PC-9 (cell line): ENCODE measurements at places on chromosomes 1 and 21.

DNA sequence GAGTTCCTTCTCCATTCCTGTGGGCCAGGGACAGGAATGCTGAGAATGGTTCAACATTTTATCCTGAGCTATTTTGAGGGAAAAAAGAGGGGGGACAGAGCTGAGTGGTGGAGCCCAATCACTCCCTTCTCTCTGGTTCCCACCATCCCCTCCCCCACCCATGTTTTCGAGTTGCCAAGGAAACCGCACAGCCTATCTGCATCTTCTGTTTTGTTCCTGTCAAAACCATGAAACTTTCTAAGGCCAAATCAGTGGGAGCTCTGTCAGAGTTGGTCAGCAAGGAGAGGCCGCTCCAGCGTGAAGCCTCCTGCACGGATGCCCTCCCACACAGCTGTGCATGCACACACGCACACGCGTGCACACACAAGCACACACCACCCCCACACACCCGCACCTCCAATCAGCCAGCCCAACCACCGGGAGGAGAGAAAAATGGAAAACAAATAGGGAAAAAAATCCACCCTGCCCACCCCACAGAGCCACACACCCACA is 54.5 kb upstream of the ATP2B4 start:
- no peak for DNase-seq

- no peak for DNase-seq
Observed at GRCh38 chr1:234936612-234937389, 191.8 kb downstream of the TOMM20 start.

DNA sequence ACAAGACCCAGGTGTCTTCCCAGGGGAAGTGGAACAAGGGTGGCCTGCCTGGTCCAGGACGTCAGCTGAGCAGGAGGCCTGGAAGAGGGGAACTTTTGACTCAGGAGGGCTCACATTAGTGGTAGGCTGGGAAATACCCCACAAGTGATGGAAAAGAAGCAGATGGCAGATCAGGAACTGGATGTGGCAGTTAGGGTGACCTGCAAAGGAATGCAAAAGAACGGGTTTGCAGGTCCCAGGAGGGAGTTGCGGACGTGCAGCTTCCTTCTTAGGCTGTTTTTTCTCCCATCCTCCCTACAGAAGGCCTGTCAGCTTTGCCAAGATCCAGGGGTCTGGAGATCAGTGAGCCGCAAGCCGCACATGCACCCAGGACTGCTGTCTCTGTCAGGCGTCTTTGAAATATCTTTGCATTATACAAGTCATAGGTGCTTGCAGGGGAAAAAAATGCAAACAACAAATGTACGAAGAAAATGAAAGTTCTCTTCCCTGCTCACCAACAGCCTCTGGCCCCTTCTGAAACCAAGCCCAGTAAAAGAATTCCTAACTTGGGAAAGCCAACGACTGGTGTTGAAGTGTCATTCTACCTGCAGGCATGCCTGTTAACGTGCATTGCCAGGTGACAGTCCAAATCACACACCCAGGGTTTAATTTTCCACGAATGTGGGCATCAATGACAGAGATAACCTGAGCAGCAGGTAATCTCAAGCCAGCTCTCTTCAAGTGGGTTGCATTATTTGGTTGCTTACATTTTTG is 34.4 kb downstream of the NENF start:
- peak; percentile 75 for DNase-seq

- no peak for DNase-seq
Observed at GRCh38 chr21:41765973-41766882, 624 bp downstream of the RIPK4 start.

DNA sequence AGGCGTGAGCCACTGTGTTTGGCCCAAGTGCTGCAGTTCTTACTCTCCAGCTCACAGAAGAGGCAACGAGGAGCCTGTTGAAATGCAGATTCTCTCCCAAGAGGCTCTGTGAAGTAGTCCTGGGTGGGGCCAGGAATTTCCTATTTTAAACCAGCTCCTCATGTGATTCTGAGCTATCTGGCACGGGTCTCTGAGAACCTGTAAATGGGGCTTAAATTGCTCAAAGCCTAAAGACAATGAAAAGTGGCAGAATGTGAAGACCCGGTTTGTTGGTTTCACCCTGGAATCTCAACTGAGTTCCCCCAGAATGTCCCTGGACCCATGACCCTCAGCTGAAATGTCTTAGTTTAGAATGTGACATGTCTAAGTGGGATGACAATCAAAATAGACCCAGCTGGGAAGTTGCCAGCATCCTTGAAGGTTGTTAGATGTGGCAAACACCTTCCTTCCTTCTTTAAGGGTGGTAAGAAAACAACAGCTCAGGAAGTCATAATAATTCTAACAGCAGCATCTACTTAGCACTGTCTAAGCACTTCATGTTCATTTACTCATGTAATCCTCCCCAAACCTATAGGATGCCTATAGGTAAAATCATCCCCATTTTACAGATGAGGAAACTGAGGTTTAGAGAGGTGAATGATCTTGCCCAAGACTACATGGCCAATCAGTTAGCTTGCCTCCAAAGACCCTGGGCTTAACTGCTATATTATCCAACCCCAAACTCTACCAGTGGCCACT is 20.9 kb upstream of the ATP5PO start:
- no peak for DNase-seq

DNA sequence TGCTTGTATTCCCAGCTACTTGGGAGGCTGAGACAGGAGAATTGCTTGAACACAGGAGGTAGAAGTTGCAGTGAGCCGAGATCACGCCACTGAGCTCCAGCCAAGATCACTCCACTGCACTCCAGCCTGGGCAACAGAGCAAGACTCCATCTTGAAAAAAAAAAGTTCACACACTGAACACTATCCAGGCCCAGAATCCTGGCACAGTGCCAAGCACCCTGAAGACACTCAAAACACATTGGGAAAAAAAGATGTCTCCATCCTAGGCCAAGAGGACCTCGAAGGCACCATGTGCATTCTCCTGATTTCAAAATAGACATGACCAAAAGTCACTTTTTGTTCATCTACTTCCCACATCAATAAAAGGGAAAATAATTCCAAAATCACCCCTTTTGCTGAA is 38.7 kb downstream of the SLC9A1 start:
- no peak for DNase-seq

DNA sequence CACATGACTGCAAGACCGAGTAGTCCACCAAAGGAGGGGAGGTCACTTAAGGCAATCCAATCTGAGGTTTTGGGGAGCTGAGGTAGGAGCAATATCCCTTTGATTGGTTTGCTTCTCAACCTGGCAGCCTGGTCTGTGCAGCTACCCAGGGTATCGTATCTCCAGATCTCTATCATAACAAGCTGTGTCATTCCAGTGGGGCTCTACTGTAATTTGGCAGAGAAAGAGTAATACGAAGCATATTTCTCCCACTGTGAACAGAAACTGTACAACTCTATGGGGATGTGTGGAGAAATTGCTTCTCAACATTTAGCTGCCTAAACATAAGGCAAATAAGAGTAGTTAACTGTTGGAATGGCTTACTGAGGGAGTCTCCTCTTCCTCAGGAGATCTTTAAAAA is 20.6 kb downstream of the CD101 start:
- DNase-seq: no peak

DNA sequence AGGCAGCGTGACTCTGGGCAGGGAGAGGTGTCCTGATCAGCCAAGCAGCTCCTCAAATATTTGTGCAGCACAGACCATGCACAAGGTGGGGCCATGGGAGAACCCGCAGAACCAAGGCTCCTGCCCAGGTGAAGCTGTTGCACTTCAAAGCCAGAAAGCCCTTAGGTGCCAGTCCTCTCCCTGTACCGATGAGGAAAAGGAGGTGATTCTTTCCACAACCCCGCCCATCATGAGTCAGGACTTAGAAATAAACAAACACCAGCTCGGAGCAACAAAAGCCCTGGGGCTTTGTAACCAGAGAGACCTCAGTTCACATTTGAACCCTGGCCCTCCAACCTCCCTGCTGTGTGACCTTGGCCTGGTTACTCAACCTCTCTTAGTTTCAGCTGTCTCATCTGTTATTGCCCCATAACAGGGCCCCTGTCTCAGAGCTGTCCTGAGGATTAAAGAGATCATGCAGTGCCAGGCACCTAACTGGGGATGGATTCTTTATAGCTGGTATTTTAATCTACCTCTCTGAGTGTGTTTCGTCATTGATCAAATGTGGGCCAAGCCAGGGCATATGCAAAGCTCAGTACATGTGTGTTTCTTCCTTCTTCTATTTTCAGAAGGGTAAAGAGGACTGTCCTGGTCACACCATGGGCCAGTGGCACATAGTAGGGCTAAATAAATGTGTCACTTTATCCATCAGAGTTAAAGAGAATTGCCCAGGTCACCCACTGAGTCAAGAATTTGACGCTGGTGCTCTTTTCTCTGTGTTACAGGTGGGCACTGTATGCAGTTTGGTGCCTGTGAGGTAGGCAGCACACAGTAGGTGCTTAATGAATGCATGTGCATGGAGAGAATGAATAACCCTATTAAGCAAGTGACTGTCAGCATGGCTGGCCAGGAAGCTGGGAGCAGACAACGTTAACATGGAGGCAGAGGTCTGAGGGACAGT is 1.4 kb downstream of the LDLRAD1 start:
- peak; percentile 98 for DNase-seq
